ENCODE measurements at places on chromosomes 1 and 21.

- DNase-seq, result no peak
Measured at GRCh38 chr1:89170170-89171066, 5.4 kb downstream of the GBP7 start.

- DNase-seq, result no peak
Measured at GRCh38 chr1:15918962-15919715, 56.8 kb downstream of the ZBTB17 start.

DNA sequence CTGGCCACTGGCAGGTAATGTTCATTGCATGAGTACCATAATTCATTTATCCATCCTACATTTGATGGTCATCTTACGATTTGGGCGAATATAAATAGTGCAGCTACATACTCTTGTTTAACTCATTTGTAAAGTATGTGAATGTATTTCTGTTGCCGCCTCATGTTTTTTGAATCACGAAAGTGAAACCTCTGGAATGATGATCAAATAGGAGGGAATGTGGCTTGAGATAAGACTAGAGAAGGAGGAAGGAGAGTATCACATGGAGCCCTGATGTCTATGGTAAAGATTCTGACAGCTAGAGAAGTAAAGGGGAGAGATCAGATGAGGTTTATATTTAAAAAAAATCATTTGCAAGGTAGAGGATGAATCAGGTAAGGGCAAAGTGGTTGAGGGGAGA is 8.0 kb downstream of the MRPS14 start:
- no peak for DNase-seq

DNA sequence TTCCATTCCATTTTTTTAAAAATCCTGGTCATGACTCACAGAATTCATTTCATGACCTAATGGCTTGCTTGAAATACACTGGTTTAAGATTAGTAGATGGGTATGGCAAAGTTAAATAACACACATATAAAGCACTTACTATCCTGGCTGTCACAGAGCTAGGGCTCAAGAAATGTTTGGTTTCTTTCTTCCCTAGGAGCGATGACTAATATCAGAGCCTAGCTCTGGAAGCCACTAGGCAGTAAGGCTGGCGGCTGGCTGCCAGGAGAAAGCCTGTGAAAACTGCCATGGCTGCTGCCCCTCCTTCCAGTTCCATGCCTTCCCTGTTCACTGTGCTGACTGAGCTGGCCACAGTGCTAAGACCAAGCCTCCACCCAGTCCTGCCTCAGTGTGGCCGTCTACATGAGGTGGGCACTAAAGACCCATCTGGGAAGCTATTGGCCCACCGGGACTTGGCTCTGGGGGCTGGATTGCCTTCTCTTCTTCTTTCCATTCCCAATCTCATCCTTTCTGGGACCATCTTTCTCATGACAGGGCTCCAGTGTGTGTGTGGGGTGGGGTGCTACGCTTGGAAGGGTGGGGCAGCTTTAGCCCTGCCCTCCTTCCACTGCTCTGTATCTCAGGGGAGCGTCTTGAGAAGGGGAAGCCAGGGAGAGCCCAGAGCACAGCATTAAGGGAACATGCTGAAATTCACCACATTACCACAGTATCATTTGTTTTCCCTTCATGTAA is 10.8 kb upstream of the ASCL5 start:
- no peak for DNase-seq

DNA sequence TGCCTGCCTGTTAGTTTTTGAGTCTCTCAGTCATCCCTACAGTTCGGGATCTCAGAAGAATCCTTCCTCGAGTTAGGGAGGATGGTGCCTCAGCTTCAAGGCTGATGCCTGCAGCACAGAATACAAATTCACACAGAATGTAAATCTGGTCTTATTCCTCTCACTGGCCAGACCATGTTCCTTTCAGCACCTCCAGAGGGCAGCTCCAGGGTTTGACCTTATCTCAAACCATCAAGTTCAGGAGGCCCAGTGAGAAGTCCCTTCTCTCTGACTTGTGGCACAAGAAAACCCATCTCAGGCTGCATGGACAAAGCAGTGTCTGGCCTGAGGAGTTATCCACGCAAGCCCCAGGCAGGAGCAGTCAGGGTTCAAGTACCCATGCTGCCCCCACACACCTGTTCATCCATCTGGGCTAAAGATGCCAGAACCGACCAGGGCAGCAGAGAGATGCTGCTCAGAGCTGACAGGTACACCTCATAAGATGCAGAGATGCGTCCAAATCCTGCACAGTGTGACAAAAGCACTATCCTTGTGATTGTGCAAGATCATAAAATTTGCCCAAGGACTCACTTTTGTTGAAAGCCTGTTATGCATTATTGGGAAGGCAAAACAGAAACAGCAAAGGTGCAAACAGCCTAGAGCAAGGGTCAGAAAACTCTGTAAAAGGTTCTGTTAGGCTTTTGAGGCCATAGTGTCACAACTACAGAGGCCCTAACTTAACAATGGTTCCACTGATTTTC is 49.8 kb downstream of the BCAR3 start:
- peak; percentile 13 for DNase-seq

GRCh38 chr1:234188454-234188792 is 184.8 kb upstream of the COA6 start:
- no peak for DNase-seq

GRCh38 chr1:1573843-1574720 is 581 bp downstream of the SSU72 start:
- DNase-seq, result peak; percentile 71

DNA sequence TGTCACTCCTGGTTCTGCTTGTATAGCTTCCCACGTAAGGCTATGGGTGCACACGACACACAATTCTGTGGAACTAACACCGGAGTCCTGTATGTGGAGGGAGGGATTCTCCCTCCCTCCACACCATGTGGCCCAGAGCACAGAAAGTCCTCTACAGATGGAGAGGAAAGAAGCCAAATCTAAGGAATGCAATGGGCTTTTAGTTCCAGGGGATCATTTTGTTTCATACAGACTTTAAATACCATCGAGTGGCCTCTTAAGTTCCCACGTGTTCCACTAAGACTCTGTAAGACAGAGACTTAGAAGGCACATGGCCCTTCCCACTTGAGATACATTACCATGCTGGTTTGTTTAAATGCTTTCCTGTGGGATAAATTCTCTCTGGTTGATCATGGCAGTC is 156.0 kb downstream of the TGFB2 start:
- no peak for DNase-seq

DNA sequence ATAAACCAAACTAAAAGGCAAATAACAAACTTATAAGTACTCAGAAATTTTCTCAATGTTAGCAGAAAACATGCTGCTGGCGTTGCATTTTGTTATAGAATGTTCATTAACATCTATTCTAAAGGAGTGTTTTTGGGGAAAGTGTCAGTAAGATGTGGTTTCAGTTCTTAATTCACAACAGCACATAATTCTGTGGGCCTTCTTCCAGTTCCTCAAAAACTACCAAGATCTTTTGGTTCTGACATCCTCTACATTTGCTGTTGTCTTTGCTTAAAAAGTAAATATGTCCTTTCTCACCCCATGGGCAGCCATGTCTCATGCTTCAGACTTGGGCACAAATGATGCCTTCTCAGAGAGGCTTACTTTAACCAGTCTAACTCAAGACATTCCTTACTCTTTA is 152.5 kb downstream of the CDC7 start:
- no peak for DNase-seq

DNA sequence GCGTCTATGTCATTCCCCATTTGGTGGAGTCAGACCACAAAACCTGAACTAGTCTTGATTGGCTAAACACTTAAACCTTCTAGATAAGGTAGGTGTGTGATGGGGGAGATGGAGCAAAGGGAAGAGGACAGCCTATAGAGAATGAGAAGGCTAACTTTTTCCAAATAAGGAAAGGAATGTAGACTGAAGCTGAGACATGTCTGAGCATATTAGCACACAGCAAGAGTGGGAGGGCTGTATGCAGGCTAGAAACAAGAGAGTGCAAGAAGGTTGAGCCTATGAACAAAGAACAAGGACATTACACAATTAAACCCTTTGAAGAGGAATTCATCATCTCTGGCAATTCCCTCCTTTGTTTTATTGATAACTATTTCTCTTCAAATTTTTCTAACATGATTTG is 89.2 kb upstream of the OLFM3 start:
- DNase-seq, result no peak

- no peak for DNase-seq
Measured at GRCh38 chr1:44053394-44053793, 22.1 kb upstream of the SLC6A9 start.

GRCh38 chr1:10941891-10942541 is 70.4 kb upstream of the TARDBP start:
- no peak for DNase-seq

GRCh38 chr1:5265438-5266075 is 611.1 kb downstream of the AJAP1 start:
- DNase-seq, result no peak

GRCh38 chr1:45923343-45923742 is 119.9 kb downstream of the MAST2 start:
- DNase-seq, result no peak

Measured in T-helper 2 cell (primary cell).